ENCODE measurements at places on chromosomes 11 and 22.
A peak's percentile ranks its signal among the peaks of the same experiment; 100 is the strongest.

DNA sequence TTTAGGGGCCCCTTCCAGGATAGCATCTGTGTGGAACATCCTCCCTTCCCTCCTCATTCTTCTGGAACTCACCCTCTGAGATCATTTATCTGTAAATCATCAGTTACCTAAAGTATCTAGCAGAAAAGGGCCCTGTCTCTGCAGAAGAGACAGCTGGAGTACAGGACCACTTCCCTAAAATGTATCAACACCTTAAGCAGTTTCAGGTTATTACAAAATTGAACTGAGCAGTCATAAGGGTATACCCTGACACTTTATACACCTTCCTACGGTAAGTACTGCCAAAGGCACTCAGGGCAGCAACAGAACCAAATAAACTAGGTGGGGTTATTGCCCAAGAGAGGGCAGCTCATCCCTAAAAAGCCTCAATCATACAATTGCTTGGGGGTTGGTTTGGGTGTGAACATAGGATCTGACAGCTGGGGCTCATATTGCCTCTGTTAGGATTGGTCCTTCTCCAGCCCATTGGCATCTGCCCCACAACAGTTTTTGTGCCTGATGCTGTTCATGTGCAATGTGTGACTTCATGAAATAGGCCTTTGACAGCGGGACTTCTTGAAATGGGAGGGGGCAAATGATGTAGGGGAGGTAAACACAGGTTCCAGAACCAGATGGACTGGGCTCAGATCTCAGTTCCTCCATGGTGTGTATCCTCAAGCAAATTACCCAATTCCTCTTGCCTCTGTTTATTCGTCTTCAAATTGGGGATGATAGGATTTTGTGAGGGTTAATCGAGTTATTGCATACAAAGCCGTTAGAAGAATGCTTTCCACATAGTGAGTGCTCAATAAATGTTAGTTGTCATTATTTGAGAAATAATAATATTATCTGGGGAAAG, 2.9 kb downstream of the POU2AF3 start:
- DNase-seq = peak; percentile 41

DNA sequence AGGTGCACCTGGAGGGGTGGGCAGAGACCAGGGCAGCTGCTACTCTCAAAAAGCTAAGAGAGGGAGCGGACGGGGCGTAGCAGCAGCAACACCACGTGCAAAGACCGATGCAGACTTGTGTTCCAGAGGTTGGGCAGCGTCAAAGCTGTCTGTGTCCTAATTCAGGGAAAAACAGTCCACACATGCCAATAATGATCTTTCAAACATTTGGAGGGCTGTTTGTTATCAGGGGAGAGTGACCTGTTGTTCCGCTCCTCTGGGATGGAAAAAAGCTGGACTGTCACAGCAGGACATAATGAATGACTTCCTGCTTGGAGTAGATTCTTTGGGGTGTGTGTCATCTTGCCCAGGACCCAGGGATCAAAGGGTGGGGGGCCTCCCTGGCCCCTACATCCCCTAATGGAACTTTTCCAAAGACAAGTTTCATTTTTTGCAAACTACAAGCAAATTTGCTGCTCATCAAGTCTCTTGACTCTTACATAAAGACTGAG, 6.2 kb upstream of the FBLN1 start:
- DNase-seq = no peak

GRCh38 chr11:1845561-1846452, 7.0 kb downstream of the TNNI2 start:
- no peak for DNase-seq

- DNase-seq = no peak
Measured at GRCh38 chr11:80346353-80347059, 905.7 kb upstream of the TENM4 start.

DNA sequence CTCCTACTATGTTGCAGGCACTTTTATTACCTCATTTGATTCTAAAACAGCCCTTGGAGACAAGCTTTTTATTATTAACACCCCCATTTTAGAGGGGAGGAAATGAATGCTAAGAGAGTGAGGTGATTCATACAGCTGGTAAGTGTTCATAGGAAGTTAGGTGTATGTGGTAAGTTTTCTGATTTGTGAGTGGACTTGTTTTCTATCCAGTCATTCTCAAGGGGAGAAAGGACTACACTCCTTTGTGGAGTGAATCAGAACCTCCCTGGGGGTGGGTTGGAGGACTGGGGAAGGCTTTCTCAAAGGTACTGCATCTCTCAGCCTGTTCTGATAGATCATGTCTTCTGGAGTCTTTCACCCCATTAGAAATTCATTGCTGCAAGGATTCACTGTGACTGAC, 23.5 kb downstream of the PKNOX2 start:
- DNase-seq = no peak

- no peak for DNase-seq
Measured at GRCh38 chr11:93653571-93653970, 7.9 kb upstream of the CEP295 start.

DNA sequence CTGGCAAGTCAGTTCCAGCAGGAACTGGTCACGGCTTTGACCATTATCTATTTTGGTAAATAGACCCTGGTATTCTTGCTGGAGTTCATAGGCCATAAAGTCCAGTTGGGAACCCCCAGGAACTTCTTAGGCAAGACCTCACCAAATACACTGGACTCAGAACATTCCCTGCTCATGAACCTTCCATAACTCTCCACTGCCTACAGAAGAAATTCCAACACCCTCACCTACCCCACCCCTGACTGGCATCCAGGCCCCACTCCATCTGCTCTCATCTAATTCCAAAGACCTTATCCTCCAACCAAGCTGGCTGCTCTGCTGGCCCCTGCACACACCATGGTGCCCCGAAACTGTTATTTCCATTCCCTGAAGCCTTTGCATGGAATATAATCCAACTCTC, 2.5 kb downstream of the CLPB start:
- no peak for DNase-seq

GRCh38 chr22:43553451-43554258, 141.8 kb downstream of the MPPED1 start:
- no peak for DNase-seq

DNA sequence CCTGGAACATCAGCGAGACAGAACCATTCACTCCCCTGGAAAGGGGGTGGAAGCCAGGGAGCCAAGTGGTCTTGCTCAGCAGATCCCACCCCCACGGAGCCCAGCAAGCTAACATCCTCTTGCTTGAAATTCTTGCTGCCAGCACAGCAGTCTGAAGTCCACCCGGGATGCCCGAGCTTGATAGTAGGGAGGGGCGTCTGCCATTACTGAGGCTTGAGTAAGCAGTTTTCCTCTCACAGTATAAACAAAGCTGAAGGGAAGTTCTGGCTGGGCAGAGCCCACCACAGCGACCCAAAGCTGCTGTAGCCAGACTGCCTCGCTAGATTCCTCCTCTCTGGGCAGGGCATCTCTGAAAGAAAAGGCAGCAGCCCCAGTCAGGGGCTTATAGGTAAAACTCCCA, 764.8 kb upstream of the LUZP2 start:
- DNase-seq = no peak

GRCh38 chr11:46259971-46260560, 17.4 kb upstream of the CREB3L1 start:
- DNase-seq = no peak

DNA sequence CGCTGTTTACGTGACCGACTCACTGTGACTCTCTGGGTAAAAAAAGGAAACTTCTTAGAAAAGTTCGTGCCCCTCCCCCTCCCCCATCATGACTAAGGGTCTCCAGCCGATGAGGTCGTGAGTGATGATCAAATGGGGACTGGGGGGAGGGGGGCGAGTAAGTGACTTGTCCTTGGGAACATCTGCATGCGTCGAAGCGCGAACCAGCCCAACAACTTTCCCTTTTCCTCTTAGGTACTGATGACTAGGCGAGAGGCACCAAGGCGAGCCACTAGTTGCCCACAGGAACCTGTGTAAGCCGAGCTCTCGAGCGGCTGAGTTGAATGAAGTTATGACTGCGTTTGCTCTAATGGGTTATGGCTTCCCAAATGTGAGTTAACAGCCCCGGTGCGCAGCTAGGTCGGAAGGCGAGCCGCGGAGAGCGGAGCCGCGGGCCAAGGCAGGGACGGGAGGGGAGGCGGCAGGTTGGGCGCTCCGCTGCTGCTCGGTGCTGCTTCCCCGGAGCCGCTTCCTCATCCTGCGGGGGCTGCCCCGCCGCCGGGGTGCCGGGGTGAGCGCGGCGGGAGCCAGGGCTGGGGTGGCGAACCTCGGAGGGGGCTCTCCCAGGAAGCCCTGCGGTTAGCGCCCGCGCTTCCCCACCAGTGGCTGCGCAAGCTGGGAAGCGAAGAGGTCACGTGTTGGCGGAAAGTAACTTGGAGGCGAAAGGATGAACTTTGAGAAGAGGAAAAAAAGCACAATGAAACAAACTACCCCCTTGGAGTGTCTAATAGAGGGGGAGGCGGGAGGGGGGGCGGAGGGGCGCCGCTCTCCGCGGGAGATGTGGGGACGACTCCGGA, 22.1 kb upstream of the BDNF start:
- peak; percentile 34 for DNase-seq

DNA sequence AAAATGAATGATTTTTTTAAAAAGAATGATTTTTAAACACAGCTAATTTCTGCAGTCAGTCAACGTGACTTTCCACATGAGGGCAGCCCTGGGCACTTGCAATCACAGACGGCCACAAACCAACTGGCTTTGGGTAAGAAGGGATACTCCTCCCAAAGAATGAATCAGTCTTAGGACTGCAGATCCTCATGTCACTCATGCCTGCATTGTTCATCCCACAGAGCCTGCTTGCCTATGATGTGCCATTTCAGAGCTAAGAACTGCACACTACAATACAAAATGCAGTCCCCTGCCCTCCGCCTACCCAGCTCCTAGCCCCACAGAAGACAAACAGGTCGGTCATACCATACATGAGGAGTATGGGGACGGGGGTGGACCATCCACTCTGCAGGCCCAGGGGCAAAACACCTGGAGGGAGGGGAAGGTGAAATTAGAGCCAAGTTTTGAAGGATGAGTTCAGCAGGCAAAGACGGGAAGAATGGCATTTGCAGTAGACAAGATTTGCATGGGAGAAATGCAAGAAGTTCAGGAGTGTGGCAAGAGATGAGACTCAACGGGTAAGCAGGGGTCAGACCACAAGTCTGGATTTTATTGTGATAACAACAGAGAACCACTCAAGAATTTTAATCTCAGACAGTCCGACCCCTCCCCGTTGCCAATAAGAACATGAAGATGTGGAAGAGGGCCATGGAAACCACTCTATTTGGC, 24.7 kb downstream of the PACSIN2 start:
- no peak for DNase-seq

DNA sequence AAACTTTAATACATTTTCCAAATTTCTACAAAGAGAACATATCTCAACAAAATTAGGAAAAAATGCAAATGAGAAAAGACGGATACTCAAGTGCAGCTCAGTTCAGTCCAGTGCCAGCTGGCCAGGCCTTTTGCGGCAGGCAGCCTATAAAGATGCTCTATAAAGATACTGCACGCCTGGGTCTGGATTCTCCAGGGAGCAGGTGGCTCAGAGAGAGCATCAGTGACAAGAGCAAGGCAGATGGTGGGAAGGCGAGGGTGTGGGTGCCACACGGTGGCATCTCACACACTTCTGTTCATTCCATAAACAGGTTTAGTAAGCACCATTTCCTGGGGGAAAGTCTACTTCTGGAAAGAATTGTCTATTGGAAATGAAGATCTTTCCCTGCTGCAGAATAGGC, 18.1 kb upstream of the SCN3B start:
- DNase-seq = no peak

DNA sequence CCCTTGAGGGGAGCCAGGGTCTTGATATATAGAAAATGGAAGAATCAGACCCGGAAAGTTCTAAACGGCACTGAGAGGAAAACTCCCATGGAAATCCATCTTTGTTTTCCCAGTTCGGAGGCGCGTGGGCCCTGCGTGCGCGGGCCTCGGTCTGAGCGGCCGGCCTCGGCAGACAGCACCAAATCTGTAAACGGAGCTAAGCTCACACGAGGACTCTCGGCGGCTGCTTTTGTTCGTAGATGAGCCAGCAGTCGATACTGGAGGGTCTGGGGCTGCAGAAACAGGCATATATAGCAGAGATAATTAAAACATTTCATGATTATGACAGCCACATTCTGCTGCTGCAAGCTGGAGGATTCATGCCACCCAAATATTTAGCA, 68.5 kb upstream of the PPARA start:
- DNase-seq = no peak

DNA sequence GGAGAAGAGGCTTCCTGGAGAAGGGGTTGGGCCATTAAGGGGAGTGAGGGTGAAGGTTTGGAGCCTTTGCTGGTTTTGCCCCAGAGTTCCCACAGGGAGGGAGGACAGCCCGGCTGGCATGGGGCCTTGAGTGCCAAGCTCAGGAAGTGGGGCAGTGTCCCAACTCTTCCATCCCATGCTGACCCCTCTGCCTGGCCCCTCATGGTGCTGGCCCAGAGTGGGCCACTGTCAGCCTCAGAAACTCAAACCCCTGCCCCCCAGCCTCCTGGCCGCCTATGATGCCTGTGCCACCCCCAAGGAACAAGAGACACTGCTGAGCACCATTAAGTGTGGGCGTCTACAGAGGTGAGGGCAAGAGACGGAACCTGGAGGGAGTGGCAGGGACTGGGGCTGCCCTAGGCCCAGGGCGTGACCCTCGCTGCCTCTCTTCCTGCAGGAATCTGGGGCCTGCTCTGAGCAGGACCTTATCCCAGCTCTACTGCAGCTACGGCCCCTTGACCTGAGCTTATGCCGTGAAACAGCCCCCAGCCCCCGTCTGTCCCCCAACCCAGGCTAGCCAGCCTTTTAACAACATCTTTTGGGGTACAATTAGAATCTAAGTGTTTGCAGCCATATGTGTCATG, 5.4 kb downstream of the MUS81 start:
- no peak for DNase-seq

- peak; percentile 49 for DNase-seq
Measured at GRCh38 chr22:45678961-45679912, 7.6 kb downstream of the ATXN10 start.

DNA sequence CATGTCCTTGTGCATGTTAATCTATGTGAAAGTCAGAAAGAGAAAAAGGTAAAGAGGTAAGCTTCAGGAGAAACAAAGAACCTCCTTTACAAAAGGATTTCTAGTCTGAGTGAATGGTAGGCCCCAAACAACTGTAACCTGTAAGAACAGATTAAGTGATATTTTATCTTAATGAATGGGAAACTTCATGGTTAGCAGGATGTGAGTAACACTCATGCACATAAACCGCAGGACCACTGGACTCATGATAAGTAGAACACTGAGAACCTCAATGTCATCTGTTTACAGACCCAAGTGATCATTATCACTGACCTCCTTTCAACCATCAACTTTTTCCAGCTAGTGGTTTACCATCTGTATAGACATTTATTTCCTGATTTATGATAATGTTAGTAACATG, 19.9 kb downstream of the OR8G5 start:
- no peak for DNase-seq

DNA sequence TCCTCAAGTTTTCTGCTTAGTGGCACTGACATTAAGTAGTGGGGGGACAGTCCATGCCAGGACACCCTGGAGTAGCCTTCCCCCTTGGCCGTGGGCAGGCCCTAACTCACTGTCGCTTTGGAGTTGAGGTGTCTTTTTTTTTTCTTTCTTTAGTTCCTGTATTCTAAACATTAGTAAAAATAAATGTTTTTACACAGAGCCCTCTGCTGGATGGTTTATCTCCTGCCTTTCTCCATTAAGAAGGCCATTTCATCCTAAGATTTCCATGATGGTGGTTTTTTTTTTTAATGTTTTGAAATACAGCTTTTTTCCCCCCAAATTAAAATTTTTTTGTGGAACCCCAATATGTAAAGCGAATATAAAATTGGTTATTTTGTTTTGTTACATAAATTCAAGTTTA, 1.8 kb upstream of the TIGD3 start:
- DNase-seq = no peak
